ENCODE measurements at places on chromosomes 7 and 10. TPM values are rescaled to one million over a fixed set of nuclear protein-coding genes. Genes with fewer than 3 reads are reported as not detected.

CRPPA gene
- total RNA-seq: 2.0 TPM

PDGFA gene
- 25.8 TPM for total RNA-seq

EMX2 gene
- total RNA-seq: 3.2 TPM

CDK13 gene
- 38.8 TPM for total RNA-seq

ZNF107 gene
- 0.52 TPM for total RNA-seq

COG5 gene
- 43.3 TPM for total RNA-seq

SLC35G1 gene
- total RNA-seq: 1.3 TPM
